BJ (cell line): ENCODE measurements at places on chromosomes 6 and 20.

- peak; percentile 12 for DNase-seq
Observed at GRCh38 chr20:25984933-25985332, 288.3 kb upstream of the ZNF337 start.

GRCh38 chr6:99330159-99330558 lies 19.3 kb downstream of the FAXC start:
- no peak for DNase-seq

DNA sequence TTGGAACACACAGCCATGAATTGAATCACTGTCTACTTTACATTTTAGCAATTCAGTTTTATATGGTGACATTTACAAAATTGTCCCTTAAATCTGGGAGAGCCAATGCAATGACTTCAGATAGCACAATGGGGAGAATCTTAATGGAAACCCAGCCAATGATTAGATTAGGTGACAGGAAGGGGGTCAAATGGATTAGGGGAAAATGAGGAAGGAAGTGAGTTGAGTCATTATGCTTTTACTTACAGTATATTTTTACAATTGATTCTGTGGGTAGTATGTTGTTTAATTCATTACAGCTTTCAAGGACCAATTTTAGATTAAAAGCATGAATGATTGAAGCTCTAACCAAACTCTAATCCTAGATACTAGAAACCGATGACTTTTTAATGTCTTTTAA lies 229.8 kb downstream of the SOX4 start:
- no peak for DNase-seq

- DNase-seq = no peak
Observed at GRCh38 chr20:31637660-31638059, at the start of gene COX4I2. Gene COX4I2, plus strand, starts transcription at chr20:31637912. Its CDS starts 1,106 bp downstream, at chr20:31639018.

- no peak for DNase-seq
Observed at GRCh38 chr20:59940956-59941294, 736 bp downstream of the FAM217B start.

- DNase-seq = no peak
Observed at GRCh38 chr6:88490908-88491264, 324.7 kb upstream of the CNR1 start.

- no peak for DNase-seq
Observed at GRCh38 chr6:148563066-148563465, 183.8 kb upstream of the UST start.
